ENCODE measurements at places on chromosomes 2 and 18.

DNA sequence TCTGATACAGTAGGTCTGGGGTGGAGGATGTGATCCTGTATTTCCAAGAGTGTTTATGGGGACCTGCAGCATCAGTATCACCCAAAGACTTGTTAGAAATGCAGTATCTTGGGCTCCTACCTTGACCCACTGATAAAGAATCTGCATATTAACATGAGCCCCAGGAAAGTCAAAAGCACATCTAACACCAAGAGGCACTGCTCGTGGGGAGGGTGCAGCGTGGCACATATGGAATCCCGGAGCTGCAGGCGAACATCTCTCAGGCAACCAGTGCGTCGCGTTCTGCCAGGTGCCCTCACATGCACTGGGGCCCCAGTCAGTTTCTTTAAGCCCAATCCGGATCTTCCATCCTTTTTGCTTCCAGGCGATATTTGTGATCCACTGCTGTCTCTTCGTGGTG is 41.3 kb upstream of the ASB18 start:
- no peak for DNase-seq

- peak; percentile 8 for DNase-seq
These were observed 568.9 kb upstream of the ACVR2A start for GRCh38 chr2:147275943-147276342.

DNA sequence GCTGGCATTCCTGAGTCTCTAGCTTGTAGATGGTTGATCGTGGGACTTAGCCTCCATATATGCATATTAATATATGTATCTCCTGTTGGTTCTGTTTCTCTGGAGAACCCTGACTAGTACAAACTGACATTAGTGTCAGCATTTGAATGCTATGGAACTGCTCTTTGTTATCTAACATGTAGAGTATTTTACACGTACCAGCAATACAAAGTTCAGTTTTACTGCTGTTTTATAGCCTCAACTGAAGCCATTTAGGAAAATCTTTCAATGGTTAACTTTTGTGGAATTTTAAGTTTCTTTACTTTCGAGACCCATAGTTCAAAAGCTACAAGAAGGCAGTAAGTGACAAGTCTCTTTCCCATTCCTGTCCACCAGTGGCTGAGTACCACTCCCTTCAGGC is 418.4 kb downstream of the NUP35 start:
- DNase-seq: no peak

DNA sequence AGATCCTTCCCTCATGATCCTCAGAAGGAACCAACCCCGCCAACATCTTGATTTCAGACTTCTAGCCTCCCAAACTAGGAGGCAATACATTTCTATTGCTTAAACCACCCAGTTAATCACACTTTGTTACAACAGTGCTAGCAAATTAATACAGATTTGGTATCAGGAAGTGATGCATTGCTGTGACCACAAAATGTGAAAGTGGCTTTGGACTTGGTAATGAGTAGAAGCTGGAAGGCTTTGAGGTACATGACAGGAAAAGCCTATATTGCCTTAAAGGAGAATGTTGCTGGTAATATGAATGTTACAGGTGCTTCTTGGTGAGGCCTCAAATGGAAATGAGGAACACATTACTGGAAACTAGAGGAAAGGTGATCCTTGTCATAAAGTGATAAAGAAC is 260.3 kb downstream of the SATB2 start:
- DNase-seq: no peak

GRCh38 chr2:26179446-26179913 is 6.6 kb downstream of the GAREM2 start:
- DNase-seq: peak; percentile 53
